Panc1 (cell line): ENCODE measurements at places on chromosomes 13 and 19. TPM values are rescaled to one million over a fixed set of nuclear protein-coding genes. Genes with fewer than 3 reads are reported as not detected.

- no peak overlapping the region for H3K27ac ChIP-seq
- no peak for DNase-seq
- H3K4me3 ChIP-seq: no peak overlapping the region
- no peaks in the 10 kb centered on the region for H3K36me3 ChIP-seq
These were observed 271.0 kb downstream of the SLITRK5 start for GRCh38 chr13:87942205-87942604.

DNA sequence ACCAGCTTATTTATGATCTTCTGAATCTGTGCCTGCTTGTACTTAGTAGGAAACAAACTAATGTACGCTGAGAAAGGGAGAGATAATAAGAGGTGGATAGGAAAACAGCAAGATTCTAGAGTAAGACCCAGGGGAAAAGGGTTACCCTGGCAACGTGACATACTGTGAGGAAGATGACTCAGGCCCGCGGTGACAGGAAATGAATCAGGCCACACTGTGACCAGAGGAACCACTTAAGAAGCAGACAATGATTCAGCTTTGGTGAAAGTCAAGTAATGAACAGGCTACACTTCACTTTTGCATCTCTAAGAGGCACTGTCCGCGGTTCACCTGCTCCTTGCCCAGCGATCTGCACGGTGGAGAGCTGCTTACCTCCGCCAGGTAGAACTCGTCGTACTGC, 158.2 kb downstream of the NALCN start:
- no peaks in the 10 kb centered on the region for H3K27me3 ChIP-seq
- H3K4me1 ChIP-seq: no peaks in the 10 kb centered on the region

GRCh38 chr19:3565139-3565538, 7.6 kb upstream of the HMG20B start:
- H3K4me1 ChIP-seq: no peaks in the 10 kb centered on the region
- H3K27ac ChIP-seq: no peak overlapping the region
- H3K27me3 ChIP-seq: no peaks in the 10 kb centered on the region
- no peaks in the 10 kb centered on the region for H3K36me3 ChIP-seq

DNA sequence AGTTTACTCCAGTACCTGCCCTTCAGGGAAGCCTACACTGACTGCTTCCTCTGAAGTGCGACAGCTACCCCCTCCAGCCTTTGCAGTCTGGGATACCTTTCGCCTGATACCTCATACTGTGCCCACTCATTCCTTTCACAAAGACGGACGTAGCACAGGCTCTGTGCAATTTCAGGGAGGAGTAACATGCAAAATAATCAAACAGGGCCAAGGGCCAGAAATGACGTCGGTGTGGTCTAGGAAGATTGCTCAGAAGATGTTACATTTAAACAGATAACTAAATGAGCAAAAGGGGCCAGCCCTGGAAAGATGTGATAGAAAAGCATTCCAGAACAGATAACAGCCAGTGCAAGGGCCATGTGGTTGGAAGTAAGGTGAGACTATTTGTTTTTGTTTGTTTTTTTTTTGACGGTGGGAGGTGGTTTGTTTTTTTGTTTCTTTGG, 6.6 kb upstream of the DDX39A start:
- no peaks in the 10 kb centered on the region for H3K4me1 ChIP-seq
- no peak overlapping the region for H3K27ac ChIP-seq
- no peaks in the 10 kb centered on the region for H3K36me3 ChIP-seq
- H3K27me3 ChIP-seq: no peaks in the 10 kb centered on the region
- no peak for DNase-seq

DNA sequence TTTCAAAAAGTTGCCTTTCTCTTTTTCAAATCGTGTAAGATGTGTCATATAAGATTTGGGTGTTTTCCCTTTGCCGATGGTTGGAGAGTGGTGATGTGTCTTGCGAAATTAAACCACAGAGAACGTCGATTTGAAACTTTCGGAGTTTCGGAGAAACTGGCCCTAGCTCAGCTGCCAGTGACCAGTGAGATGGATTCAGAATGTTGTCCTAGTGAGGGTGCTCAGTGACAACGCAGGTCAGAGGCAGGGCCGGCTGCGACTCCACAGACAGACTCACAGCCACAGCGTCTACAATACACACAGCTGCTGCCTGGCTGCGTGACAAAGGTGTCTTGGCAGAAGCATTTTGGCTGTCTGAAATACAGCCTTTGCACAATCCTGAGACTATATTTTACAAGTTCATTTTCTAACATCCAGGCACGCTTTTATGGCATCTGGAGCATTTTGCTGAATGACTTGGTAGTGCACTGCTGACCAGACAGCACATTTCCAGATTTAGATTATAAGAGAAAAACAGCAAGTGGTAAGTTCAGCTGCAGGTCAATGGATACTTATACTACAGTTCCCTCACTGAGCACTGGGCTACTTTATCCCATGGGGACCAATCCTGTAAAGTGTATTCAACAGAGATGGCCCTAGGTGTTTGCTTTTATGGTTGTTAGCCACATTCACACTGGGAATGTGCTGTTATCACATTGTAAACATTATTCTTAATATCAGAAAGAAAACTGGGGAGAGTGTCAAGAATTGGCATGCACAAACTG, 207.5 kb downstream of the KCNRG start:
- H3K4me1 ChIP-seq: peaks cover 17% of the 10 kb centered on the region
- no peak for DNase-seq
- H3K27me3 ChIP-seq: no peaks in the 10 kb centered on the region
- H3K4me3 ChIP-seq: peak overlapping the region; percentile 40
- peak overlapping the region; percentile 91 for H3K27ac ChIP-seq

DNA sequence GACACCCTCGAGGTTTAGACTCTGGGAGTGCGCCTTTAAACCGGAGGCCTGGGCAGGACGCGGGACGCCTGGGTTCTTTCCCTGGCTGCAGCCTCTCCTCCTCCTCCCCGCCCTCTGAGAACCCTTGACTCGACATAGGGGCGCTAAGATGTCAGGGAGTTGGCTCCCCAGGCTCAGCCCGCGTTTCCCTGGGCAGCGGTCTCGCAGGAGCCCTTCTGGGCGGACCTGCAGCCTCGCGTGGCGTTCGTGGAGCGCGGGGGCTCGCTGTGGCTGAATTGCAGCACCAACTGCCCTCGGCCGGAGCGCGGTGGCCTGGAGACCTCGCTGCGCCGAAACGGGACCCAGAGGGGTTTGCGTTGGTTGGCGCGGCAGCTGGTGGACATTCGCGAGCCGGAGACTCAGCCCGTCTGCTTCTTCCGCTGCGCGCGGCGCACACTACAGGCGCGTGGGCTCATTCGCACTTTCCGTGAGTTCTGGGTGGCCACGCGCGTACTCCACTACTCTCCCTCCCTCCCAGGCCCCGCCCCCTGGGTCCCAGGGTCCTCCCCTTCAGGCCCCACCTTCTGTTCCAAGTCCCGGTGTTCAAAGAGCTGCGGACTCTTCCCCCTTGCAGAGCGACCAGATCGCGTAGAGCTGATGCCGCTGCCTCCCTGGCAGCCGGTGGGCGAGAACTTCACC, 1.3 kb downstream of the ICAM5 start:
- H3K4me1 ChIP-seq: peaks cover 11% of the 10 kb centered on the region; the same call in 1 of the 2 replicates
- H3K36me3 ChIP-seq: no peaks in the 10 kb centered on the region
- peak overlapping the region; percentile 53 for H3K4me3 ChIP-seq
- DNase-seq: no peak
- H3K27ac ChIP-seq: peak overlapping the region; percentile 79

DNA sequence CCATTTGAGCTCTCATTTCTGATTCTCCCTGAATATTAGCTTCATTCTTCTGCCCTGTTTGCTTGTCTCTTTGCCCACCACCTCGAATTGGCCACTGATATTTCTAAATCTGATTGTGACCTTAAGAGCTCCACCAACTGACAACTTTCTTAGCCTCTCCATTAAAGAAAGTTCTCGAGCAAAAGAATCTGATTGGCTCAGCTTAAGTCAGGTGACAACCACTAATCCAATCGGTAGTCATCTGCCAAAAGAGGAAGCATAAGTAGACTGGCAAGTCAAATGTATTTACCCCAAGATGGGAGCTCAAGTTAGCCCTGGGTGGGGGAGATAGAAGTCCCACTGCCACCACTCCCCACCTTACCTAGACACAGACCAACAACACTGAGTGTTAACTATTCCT, 41.5 kb downstream of the NOTCH3 start:
- no peaks in the 10 kb centered on the region for H3K4me1 ChIP-seq
- H3K27me3 ChIP-seq: no peaks in the 10 kb centered on the region
- no peaks in the 10 kb centered on the region for H3K36me3 ChIP-seq
- no peak overlapping the region for H3K27ac ChIP-seq

Gene PNMA8B
- not detected for total RNA-seq

Gene ATP8A2
- not detected for total RNA-seq

Gene SYDE1
- 47.7 TPM for total RNA-seq
